ENCODE measurements at places on chromosomes 11 and 22.

GRCh38 chr11:111021131-111021530 is 224.4 kb upstream of the POU2AF2 start:
- no peak for DNase-seq

GRCh38 chr11:106459135-106459534 is 381.7 kb downstream of the AASDHPPT start:
- DNase-seq = no peak

DNA sequence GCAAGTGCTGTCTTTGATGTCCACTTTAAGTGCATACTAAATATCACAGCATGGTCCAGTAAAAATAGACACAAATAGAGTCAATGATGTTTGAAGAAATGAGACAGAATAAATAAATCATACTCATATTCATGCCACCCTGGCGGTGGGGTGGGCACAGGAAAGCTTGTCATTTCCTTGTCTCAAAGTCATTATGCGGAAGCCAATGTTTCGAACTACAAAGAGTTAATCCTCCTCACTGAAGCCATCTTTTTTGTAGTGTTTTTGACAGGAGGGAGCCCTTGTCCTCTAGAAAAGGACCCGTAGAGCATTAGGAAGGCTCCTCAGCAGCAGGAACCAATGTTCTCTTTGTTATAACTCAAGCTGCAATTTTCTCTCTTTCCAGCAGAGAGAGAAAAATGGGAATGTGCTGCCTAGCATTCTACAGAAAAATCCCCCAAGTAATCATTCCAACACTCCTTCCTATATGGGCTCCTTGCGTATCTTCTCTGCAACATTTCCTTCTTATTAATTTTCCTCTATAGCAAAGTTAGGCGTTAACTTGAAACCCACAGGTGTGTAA is 30.6 kb downstream of the SC5D start:
- no peak for DNase-seq

DNA sequence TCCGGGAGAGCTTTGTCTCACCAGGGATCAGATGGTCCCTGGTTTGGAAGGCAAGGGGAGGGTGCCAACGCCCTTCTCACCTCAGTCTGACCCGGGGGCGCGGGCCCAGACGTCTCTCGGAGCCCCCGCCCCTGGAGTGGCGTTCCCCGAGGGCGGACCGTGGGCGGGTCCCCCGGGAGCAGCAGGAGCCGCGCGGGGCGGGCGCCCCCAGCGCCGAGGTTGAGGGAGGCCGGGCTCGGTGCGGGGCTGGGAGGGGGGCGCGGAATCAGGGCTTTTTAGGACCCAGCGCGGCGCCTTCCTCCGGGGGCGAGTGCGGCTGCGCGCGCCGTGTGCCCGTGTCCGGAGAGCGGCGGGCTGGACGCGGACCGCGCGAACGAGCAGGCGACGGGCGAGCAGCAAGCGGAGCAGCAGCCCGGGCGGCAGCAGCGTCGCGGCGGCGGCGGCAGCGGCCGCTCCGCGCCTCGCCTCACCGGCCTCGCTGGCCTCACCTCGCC is at the start of gene KCNC1:
KCNC1 (plus strand) TSS at position 364 of the 494 bp plus-strand sequence. CDS start 1,222 bp downstream, outside the sequence.
- DNase-seq = no peak

DNA sequence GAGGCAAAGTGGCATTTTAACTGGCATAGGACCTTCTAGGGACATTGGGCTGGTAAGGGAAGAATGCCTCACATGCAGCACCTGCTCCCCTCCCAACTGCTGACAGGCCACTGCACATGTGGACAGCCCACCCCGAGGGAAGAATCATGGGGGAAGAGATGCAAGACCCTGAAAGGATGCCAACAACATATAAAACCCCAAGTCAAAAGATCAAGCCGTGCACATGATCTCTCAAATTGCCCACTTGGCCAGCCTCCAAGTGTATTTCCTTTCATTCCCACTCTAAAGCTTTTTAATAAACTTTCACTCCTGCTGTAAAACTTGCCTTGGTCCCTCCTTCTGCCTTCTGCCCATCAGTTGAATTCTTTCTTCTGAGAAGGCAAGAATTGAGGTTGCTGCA is 947.8 kb upstream of the CCDC90B start:
- DNase-seq = no peak

- DNase-seq = no peak
Observed at GRCh38 chr11:109229682-109230081, 192.3 kb upstream of the C11orf87 start.

Data from activated CD4-positive, alpha-beta T cell treated with anti-CD3 and anti-CD28 coated beads, Interleukin-2, Interleukin-6, amounts not matched to agents 100 ng/mL and 50 ng/mL, durations not matched to agents 16 hours and 8 hours (primary cell).